ENCODE measurements at places on chromosomes 5 and 9.

- DNase-seq, result no peak
These were observed 151.8 kb downstream of the OLFM1 start for GRCh38 chr9:135239100-135239768.

DNA sequence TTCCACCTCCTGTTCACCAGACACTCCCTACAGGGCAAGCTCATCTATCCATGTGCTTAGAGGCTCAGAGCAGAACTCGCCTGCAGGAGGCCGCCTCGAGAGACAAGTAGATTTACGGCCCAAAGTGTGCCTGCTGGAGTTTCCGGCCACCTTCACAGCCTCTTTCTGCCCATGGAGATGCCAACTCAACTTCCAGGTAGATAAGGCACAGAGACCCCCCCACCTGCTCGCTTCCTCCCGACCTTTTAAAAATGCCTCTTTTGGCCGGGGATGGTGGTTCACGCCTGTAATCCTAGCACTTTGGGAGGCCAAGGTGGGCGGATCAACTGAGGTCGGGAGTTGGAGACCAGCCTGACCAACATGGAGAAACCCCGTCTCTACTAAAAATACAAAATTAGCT is 46.6 kb downstream of the EXD3 start:
- DNase-seq, result no peak

- no peak for DNase-seq
These were observed 18.0 kb upstream of the GDA start for GRCh38 chr9:72131206-72131605.

DNA sequence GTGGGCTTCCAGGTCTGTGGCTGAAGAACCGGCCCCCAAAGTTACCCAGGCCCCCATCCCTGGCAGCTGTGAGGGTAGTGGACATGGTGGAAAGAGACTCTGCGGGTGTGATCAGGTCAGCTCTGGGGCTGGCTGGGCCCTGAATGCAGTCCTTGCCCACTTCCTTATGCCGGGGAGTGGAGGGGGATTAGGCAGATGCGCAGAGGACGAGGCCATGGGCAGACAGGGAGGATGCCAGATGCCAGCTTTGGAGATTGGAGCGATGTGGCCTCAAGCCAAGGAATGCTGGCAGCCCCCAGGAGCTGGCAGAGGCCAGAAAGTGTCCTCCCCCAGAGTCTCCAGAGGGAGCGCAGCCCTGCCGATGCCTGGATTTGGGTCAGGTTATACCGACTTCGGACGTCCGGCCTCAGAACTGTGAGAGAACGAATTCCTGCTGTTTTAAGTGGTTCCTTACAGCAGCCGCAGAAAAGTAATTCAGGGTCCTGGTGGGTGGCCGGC is 69.8 kb downstream of the ADAMTS2 start:
- no peak for DNase-seq

DNA sequence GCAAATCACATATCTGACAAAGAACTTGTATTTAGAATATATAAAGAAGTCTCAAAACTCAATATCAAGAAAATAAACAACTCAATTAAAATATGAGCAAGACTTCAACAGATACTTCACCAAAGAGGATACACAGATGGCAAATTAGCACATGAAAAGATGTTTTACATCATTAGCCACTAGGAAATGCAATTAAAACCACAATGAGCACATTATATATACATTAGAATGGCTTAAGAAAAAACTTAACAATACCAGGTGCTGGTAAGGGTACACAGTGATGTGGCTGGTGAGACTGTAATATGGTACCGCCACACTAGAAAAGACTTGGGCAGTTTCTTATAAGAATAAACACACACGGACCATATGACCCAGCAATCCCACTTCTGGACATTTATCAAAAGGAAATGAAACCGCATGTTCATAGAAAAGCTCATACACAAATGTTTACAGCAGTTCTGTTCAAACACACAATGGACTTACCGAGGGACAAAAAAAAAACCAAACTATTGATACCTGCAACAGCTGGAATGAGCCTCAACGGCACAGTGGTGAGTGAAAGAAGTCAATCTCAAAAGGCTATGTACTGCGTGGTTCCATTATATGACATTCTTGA is 27.6 kb downstream of the SEMA4D start:
- no peak for DNase-seq

DNA sequence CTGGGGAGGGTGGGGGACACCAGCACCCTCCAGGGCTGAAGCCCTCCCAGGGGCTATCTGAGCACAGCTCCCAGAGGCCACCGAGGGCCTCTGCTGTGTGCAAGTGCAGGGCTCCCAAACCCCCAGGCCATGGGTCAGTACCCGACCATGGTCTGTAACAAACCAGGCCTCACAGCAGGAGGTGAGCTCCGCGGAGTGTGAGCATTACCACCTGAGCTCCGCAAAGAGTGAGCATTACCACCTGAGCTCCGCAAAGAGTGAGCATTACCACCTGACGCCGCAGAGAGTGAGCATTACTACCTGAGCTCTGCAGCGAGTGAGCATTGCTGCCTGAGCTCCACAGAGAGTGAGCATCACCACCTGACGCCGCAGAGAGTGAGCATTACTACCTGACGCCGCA is 152.9 kb upstream of the IRX2 start:
- no peak for DNase-seq

- no peak for DNase-seq
These were observed 45.7 kb upstream of the PPARGC1B start for GRCh38 chr5:149684371-149684770.

DNA sequence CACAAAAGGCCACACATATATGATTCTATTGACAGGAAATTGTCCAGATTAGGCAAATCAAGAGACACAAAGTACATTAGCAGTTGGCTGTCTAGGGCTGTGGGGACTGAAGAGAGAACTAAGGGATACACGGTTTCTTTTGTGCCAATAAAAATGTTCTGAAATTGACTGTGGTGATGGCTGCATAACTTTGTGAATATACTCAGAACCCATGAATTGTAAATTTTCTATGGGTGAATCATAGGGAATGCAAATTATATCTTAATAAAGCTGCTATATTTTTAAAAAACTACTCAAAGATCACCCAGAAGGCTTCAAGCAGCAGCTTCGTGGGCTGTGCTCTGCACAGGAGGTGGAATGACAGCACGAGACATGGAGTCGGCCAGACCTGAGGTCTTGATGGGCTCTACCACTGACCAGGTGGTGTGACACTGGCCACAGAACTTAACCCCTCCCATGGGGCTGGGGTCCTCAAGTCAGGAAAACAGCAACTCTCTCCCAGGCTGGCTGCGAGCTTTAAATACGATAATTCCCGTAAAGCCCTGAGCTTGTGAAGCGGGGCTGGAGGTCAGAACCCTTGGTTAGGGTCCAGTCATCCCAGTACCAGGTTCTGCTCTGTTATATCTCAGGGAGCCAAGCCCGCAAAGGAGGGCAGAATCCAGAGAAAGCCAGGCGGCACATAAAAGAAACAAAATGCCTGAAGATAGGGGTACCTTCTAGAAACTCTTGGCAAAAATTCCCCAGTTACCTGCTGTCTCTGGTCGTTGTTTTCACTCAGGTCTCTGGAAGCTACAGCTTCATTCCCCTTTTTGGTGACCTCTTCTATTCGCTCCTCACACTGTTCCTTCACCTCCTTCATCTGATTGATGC is 59.1 kb downstream of the GOLM1 start:
- DNase-seq, result no peak

- no peak for DNase-seq
These were observed 4.7 kb upstream of the YTHDC2 start for GRCh38 chr5:113508756-113509155.

DNA sequence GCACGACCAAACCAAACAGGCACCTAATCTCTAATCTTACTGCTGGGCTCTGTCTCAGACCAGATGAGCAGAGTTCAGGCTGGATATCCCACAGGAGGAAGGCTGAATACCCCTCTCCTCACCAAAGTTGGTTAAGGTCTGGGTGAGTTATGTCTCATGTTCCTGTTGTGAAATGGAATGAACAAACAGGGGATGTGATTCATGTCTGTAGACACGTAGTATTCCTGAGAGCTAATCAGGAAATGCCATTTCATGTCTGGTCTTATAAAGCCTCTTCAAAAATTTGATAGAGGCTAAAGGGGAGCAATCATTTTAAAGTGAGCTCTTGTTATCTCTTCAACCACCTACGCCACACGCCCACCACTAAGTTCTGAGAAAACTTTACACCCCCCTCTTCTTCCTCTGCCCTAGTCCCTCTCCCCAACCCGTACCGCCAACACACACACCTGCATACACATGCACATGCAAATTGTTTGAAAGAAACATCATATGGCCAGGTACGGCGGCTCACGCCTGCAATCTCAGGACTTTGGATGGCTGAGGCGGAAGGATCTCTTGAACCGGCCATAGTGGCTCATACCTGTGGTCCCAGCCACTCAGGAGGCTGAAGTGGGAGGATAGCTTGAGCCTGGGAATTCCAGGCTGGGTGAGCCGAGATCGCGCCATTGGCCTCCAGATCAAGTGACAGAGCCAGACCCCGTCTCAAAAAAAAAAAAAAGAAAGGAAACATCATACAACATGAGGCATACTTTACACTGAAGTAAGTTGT is 69.8 kb upstream of the RAI14 start:
- DNase-seq, result peak; percentile 93

DNA sequence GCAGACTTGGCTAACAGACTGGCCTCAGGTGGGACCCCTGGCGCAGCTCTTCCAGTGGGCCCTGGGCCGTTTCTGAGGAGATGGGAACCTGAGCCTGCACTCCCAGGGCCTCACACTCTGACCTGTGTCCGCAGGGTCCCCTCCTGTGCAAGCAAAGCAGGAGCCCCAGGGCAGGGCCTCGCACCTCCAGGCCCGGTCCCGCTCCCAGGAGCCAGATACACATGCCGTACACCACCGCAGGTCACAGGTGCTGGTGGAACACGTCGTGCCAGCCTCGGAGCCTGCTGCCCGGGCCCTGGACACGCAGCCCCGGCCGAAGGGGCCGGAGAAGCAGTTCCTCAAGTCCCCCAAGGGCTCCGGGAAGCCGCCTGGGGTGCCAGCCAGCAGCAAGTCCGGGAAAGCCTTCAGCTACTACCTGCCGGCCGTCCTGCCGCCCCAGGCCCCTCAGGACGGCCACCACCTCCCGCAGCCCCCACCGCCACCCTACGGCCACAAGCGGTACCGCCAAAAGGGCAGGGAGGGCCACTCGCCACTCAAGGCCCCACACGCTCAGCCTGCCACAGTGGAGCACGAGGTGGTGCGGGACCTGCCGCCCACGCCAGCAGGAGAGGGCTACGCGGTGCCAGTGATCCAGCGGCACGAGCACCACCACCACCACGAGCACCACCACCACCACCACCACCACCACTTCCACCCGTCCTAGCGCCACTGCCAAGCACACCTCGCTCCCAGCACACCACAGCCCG is 29.2 kb downstream of the NKD2 start:
- DNase-seq, result no peak

DNA sequence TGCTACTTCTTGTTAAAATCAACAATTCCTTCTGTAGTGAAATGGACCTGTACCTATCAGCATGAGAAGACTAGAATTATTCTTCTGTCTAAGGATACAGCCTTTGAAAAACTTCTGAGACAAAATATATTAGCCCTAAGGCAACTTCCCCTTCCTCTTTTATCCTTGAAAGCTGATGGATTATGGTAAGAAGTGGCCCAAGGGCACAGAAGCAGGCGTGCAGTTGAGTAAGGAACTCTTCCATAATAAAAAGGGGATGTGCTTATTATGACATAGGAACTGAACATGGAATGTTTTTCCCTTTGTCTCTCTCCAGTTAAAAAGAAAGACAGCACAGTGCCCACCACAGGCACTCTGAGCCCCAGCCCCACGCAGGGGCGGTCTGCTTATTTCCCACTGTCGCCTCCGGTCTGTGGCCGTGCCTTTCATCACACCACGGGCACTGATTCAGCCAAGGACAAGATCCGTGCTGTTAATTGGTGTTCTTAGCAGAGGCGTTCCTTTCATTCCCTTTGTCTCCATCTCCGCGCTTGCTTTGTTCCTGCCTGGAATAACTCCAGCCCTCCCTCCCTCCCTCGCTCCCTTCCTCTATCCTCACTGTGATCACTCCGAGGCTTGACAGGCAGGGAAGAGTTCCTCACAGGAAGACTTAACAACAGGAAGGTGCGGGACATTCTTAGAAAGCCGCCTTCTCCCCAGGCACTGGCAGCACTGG is 135.9 kb upstream of the OTULINL start:
- no peak for DNase-seq

DNA sequence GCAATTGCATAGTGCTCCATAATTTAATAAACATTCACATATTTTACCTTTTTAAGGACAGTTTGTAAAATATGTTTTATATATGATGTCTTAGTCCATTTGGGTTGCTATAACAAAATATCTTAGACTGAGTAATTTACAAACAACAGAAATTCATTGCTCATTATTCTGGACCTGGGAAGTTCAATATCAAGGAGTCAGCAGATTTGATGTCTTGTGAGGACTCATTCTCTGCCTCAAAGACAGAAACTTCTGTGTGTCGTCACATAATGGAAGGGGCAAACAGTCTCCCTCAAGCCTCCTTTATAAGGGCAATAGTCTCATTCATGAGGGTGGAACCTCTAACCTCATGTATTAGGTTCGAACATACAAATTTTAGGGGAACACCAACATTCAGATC is 455.9 kb downstream of the TAF11L14 start:
- DNase-seq, result no peak

GRCh38 chr5:68494771-68495170 is 279.2 kb downstream of the PIK3R1 start:
- no peak for DNase-seq

DNA sequence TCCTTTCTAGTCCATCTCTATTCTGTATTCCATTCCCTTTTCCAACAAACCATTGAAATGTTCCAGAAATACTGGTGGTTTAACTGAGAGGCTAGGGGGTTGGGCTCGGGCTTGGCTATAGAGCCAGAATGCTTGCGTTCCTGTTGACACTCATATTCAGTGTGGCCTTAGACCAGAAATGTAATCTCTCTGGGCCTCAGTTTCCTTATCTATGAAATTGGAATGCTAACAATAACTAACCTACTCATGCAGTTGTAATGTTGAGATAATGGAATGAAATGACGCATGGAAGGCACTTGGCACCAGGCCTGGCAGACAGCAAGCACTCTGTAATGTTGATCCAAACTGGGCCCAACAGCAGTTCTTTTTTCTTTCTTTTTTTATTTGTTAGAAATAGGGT is 26.8 kb downstream of the JADE2 start:
- DNase-seq, result peak; percentile 55

DNA sequence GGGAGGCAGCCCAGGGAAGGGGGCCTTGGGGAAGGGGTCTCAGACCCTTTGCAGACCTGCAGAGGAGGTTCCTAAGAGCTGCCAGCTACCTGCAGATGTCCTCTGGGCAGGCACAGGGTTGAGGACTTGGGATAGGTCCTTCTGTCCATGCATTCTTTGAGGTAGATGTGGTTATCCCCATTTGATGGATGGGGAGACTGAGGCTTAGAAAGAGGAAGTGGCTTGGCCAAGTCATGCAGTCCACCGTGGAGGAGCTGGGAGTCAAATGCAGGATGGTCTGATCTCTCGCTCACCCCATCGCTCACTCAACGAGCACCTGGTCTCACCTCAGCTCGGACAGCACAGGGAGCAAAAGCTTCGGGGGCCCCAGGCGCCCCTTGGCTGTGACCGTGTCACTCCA is 20.2 kb downstream of the ADAMTSL2 start:
- DNase-seq, result no peak

GRCh38 chr9:135253305-135254004 is 166.0 kb downstream of the OLFM1 start:
- no peak for DNase-seq

- DNase-seq, result no peak
These were observed 17.1 kb downstream of the ENG start for GRCh38 chr9:127837346-127837745.

GRCh38 chr5:36521838-36522745 is 84.3 kb upstream of the SLC1A3 start:
- no peak for DNase-seq

Measured in epithelial cell of prostate (primary cell).